HepG2 (cell line): ENCODE measurements at places on chromosomes 11 and 22. TPM values are rescaled to one million over a fixed set of nuclear protein-coding genes. Genes with fewer than 3 reads are reported as not detected.
A peak's percentile ranks its signal among the peaks of the same experiment; 100 is the strongest.

DNA sequence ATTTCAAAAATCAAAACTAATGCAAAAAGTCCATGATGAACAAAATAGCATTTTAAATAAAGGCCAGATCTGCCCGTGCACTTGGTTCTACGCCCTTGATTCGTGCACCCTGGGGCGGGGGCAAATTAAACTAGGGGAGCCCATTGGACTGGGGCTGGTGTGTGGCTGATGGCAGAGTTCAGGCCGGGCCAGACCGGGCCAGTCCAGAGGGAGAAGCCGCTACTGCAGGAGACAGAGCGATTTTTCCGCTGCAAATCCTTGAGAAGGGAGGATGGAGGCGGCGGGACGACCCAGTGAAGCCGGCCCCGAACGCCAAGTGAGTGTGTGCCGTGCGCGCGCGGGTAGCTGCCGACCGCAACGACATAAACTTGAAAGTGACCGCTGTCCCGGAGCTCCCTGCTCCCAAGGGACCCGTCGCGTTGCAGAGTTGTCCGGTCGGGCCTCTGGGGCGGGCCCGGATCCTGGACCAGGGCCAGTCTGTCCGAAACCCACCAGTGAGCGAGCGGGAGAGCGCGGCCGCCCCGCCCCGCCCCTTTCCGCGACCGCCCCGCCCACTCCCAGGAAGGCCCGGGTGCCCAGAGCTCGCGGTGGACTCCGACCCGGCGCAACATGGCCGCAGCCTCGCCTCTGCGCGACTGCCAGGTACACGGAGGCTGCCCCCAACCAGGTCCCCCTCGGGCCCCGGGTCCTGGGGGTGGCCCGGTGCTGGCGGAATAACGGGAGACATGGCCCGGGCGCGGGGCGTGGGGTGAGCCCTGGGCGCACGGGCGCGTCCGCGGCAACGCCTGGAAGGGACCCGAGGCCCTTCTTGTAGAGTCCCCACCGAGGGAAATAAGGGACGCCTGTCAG lies at the start of gene TTC38:
TSS of gene TTC38 (plus strand) at position 578 of the 849 bp plus-strand sequence. CDS start at position 610, 32 bp downstream.
- DNase-seq = peak; percentile 90

GRCh38 chr11:12386745-12387144 lies 9.4 kb downstream of the PARVA start:
- peak; percentile 85 for DNase-seq

The ALDH3B2 gene
- not detected in 2 replicates for total RNA-seq

- DNase-seq = no peak
Observed at GRCh38 chr22:24413736-24414385, 13.5 kb upstream of the ADORA2A start.

GRCh38 chr11:74479732-74480123 lies 12.4 kb upstream of the KCNE3 start:
- no peak for DNase-seq

GRCh38 chr11:114079511-114080065 lies 20.1 kb downstream of the ZBTB16 start:
- DNase-seq = no peak
